ENCODE measurements at places on chromosomes 4 and X. TPM values are rescaled to one million over a fixed set of nuclear protein-coding genes. Genes with fewer than 3 reads are reported as not detected.

The SSX1 gene
- total RNA-seq, result not detected

The CAPN6 gene
- total RNA-seq, result 2.2 TPM

The CPZ gene
- total RNA-seq, result 0.90 TPM

The BTK gene
- 2.1 TPM for total RNA-seq

The CITED1 gene
- 0.51 TPM for total RNA-seq

The TEX13B gene
- not detected for total RNA-seq

DNA sequence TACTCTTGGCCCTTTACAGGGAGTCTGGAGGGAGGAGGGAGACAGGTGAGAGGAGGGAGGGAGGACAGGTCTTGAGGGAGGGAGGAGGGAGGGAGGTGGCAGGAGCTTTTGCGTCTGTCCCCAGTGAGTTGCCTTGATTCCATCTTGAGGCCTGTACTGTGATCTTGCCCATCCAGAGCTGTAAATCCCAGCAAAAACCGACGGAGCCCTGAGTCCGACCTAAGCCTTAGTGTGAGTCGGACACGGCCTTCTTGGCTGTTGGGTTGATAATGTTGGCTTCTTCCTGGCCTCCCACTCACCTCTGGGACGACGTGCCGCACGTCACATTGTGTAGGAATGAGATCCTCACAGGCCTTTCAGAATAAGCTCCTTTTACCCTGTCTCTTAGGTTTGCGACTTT is 72.5 kb downstream of the RGS12 start:
- peak; percentile 56 for DNase-seq
- H3K36me3 ChIP-seq, result no peaks in the 10 kb centered on the region
- H3K4me1 ChIP-seq, result no peaks in the 10 kb centered on the region
- H3K4me3 ChIP-seq, result no peak overlapping the region
- no peaks in the 10 kb centered on the region for H3K27me3 ChIP-seq

DNA sequence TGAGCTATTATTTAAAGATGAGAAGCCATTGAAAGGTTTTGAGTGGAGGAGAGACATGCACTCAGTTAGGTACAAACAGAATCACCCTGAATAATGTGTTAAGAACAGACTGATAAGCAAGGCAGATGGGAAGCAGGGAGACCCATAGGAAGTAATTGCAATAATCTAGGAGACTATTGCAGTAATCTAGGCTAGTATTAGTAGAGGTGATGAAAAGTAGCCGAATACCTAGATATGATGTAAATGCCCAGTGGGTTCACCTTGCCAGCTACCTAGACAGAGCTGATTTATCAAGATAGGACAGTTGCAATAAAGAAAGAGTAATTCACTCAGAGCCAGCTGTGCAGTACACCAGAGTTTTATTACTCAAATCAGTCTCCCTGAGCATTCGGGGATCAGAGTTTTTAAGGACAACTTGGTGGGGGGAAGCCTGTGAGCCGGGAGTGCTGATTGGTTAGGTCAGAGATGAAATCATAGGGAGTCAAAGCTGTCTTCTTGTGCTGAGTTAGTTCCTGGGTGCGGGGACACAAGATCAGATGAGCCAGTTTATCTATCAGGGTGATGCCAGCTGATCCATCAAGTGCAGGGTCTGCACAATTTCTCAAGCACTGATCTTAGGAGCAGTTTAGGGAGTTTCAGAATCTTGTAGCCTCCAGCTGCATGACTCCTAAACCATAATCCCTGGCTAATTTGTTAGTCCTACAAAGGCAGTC is 427.5 kb downstream of the RPA4 start:
- DNase-seq, result no peak
- no peaks in the 10 kb centered on the region for H3K36me3 ChIP-seq
- H3K4me3 ChIP-seq, result no peak overlapping the region
- no peaks in the 10 kb centered on the region for H3K4me1 ChIP-seq
- no peaks in the 10 kb centered on the region for H3K27me3 ChIP-seq

GRCh38 chr4:172369471-172369959 is 556.3 kb downstream of the GALNTL6 start:
- H3K4me3 ChIP-seq, result no peak overlapping the region
- no peak for DNase-seq
- H3K36me3 ChIP-seq, result no peaks in the 10 kb centered on the region
- no peak overlapping the region for H3K27ac ChIP-seq
- H3K27me3 ChIP-seq, result no peaks in the 10 kb centered on the region

DNA sequence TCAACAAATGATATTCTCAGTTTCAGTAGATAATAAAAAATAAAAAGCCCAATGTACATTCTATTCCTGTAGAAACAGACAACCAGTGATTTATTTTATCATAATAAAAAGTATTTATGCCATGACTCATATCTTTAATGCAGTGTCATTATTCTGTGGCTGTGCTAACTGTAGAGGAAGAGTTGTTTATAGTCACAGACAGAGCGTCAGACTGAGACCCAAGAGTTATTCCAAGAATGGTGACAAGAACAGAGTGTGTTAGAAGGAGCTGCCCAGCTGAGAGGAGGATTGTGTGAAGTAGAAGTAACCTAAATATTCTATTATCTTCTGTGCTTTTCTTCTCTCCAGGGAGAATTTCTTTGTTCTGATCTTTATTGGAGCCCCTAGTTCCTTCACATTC is 210.7 kb downstream of the PPP1R2C start:
- H3K4me3 ChIP-seq, result no peak overlapping the region
- H3K27me3 ChIP-seq, result no peaks in the 10 kb centered on the region
- DNase-seq, result no peak
- H3K27ac ChIP-seq, result no peak overlapping the region
- H3K36me3 ChIP-seq, result no peaks in the 10 kb centered on the region

DNA sequence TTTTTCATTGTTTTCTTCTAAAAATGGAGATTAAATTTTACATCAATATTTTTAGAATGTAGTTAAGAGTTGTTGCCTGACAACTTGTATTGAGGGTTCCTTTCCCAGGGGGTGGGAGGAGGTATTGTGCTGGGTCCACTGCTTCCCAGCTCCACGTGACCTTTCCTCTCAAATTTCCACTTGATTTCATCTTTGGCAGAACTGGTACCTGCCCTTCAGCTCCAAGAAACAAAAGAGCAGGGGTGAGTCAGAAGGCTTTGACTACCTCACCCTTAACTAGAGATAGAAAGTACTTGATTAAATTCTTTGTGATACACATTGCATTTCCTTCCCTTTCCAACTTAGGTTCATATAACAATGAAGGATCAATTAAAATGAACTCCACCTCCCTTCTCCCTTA is 19.7 kb downstream of the TRIM2 start:
- H3K27me3 ChIP-seq, result no peaks in the 10 kb centered on the region
- H3K4me3 ChIP-seq, result peak overlapping the region; percentile 57
- H3K4me1 ChIP-seq, result no peaks in the 10 kb centered on the region
- no peak for DNase-seq
- H3K27ac ChIP-seq, result peak overlapping the region; percentile 91

DNA sequence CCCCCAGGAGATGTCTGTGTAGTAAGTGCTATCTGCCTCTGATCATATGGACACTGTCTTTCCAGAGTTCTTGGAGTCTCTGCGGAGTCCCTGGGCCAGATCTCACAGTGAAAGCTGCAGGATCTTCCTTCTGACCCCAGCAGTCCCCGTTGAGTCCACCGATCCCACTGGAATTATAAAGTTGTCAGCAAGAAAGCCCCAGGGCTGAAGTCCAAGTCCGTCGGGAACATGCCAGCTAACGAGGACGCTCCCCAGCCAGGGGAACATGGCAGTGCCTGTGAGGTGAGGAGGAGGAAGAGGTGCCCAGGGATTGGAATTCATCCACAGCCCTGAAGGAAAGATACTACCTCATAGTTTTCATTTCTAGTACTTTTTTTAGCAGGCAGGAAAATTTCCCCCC is 9.3 kb downstream of the ZNF81 start:
- H3K36me3 ChIP-seq, result peaks cover 18% of the 10 kb centered on the region
- H3K4me3 ChIP-seq, result no peak overlapping the region
- DNase-seq, result no peak

- H3K4me1 ChIP-seq, result no peaks in the 10 kb centered on the region
- H3K27ac ChIP-seq, result no peak overlapping the region
- DNase-seq, result no peak
- H3K36me3 ChIP-seq, result no peaks in the 10 kb centered on the region
- H3K27me3 ChIP-seq, result no peaks in the 10 kb centered on the region
Observed at GRCh38 chrX:18203631-18204030, 17.1 kb downstream of the BEND2 start.

DNA sequence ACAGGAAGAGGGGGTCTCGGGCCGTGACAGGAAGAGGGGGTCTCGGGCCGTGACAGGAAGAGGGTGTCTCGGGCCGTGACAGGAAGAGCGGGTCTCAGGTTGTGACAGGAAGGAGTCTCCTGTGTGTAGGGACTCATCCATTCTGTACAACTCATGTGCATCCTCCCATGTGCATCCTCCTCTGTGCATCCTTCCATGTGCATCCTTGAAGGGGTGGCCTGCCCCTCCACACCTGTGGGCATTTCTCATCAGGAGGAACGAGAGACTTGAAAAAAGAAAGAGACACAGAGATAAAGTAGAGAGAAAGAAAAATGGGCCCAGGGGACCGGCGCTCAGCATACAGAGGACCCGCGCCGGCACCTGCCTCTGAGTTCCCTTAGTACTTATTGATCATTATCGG is 30.2 kb upstream of the PLCXD1 start:
- no peak overlapping the region for H3K4me3 ChIP-seq
- H3K36me3 ChIP-seq, result no peaks in the 10 kb centered on the region
- H3K4me1 ChIP-seq, result no peaks in the 10 kb centered on the region
- DNase-seq, result no peak
- H3K27ac ChIP-seq, result no peak overlapping the region

DNA sequence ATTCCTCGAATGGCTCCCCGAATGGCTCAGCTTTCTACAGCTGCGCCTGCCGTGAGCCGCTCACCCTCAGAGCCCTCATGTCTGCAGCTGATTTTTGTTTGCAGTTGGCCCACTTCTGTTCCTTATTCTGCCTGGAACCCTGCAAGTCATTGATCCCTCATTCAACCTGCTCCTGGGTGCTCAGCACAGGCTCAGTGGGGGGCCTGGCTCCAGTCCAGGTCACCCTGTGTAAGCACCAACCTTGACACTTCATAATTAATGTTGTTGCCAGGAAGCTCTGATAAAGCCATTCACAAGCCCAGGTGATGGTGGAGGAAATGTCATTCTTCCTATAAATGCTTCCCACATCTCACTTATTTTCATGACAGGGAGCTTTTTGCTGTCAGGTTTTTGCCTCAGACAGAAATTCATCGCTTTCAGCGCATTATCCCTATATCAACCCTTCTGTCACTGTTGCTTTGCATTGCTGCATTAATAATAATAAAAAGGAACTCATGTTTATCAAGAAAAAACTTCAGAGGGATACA is 85.7 kb downstream of the F11 start:
- no peak overlapping the region for H3K27ac ChIP-seq
- no peaks in the 10 kb centered on the region for H3K4me1 ChIP-seq
- DNase-seq, result no peak
- no peaks in the 10 kb centered on the region for H3K27me3 ChIP-seq
- H3K4me3 ChIP-seq, result no peak overlapping the region

DNA sequence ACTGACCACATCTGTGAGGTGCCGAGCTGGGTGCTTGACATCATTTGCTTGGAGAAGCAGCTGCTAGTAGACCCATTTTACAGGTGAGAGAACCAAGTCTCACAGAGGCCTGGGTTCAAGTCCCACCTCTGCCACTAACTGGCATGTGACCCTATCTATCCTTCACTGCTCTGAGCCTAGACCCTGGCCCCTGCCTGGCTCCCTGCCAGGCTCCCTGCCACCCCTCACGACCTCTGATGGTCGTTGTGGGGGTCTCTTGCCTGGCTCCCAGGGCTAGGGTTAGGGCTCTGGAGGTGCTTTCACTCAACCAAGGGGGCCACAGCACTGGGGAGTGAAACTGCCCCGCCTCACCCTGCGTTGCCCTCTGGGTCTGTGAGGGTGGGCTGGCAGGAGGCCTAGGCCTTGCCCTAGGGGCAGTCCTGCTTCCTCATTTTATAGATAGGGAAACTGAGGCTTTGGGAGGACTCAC is 7.2 kb upstream of the ADD1 start:
- H3K27me3 ChIP-seq, result no peaks in the 10 kb centered on the region
- H3K4me3 ChIP-seq, result no peak overlapping the region
- no peaks in the 10 kb centered on the region for H3K4me1 ChIP-seq
- peaks cover 28% of the 10 kb centered on the region for H3K36me3 ChIP-seq
- H3K27ac ChIP-seq, result no peak overlapping the region
- DNase-seq, result no peak

DNA sequence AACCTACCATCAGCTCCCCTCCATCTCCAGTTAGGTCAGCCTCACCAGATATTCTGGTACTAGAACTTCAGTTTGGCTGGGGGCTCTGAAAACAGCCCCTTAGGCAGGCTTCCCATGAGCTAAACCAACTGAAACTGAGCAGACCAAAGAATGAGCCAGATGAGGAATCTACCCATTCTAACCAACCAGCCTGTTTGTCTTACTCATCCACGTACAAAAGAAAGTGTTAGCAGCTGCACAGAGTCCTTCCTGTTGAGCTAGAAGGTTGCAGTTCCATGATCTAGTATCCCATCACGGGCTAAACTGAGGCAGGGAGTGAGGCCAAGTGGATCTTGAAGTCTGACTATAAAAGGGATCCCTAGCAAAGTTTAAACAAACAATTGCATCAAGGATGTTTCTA is 17.5 kb downstream of the MAGEA9B start:
- H3K4me1 ChIP-seq, result no peaks in the 10 kb centered on the region
- H3K27me3 ChIP-seq, result no peaks in the 10 kb centered on the region
- H3K27ac ChIP-seq, result no peak overlapping the region
- DNase-seq, result no peak
- H3K36me3 ChIP-seq, result no peaks in the 10 kb centered on the region

DNA sequence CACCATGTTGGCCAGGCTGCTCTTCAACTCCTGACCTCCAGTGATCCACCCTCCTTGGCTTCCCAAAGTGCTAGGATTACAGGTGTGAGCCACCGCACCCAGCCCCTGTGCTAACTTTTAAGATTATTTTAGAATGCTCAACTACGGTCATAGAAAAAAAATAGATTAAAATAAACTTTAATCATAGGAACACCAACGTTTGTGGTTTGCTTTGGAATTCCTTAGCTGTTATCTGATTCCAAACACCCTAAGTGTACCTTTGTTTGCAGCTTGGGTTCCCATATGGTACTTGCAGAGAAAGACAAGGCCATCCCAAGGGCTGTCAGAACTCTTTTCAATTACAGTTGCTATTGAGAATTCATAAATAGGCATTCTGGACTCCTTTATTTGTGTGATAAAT is 90.1 kb upstream of the EFHC2 start:
- H3K4me1 ChIP-seq, result no peaks in the 10 kb centered on the region
- DNase-seq, result no peak
- no peaks in the 10 kb centered on the region for H3K36me3 ChIP-seq

DNA sequence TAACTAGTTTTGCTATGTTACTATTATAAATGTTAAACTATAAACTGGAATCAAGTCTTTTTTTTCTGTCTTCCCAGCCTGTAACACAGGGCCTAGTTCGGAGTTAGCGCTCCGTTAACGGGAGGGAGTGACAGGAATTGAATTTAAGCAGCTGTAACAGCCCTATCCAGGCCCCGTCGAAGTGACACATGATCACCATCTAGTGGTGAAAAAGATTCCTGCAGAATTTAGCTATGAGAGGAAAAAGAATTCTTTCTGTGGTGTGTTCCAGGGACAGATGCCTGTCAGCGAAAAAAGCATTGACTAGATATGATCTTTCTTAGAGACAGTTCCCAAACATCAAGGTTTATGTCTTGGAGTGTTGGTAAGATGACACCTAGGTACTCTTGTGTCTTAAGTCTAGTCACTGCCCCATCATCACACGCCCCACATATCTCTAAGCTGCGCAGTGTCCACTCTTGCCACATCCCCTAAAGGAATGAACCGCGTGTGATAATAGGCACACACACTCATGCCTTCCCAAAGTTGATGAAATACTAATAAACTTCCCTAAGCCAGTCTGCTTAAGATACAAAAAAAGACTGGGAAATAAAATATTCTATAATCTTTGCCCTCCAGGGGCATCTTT is 2.1 kb downstream of the GAB3 start:
- DNase-seq, result no peak
- peaks cover 7% of the 10 kb centered on the region for H3K4me1 ChIP-seq
- H3K4me3 ChIP-seq, result peak overlapping the region; percentile 56
- peak overlapping the region; percentile 40 for H3K27ac ChIP-seq
